Activated T-cell treated with anti-CD3 and anti-CD28 coated beads for 1 hour (primary cell): ENCODE measurements at places on chromosomes 6 and 20.

DNA sequence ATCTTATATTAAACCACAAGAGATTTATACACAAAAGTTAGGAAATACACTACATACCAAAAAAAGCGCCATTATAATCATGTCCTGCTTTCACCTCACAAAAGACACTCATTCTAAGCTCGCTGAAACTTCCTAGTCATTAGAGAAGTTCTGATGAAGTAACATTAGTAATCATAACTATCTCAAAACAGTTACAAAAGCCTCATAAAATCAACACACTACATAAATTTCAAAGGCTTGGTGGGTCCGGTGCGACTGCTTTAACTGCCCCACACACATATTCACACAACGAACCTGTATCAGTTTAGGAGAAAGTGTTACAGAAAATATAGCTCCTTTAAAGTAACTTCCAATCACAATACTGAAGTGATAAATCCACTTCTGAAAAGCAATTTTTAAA is 1.9 kb downstream of the PHIP start:
- DNase-seq = no peak

- no peak for DNase-seq
These were observed 174.9 kb upstream of the C6orf118 start for GRCh38 chr6:165484178-165484889.

DNA sequence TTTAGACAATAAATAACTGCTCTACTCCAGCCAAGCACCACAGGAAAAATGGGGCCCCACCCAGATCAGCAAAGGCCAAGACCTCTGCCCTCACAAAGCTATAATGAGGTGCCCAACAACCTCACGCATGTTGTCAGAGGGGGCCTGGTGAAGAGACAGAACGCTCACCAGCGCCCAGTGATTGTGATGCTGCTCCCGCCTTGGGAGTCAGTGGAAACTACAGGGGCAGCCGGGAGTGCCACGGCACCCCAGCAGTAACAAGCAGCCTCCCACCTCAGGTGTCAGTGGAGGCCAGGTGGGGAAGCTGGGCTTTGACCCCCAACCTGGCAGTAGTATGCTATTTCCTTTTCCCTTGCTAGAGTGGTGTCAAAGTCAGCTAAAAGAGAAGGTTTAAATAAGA is 47.4 kb downstream of the TCP11 start:
- no peak for DNase-seq

DNA sequence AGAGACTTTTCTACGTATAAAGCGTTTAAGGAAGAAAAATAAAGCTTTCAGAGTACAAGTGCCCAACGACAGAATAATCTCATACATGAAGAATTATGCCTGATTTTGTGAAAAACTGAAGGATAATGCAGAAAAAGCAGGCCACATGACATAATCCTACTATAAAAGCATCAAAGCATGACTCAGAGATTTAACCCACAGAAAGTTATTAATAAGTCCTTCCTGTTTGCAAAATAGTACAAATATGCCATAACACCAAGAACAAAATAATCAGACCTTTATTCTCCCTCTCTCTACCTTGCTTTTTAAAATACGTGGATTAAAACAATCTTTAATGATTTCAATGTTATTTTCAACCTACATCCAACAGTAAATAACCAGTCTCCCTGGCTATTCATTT is 118.6 kb upstream of the BCLAF1 start:
- no peak for DNase-seq

DNA sequence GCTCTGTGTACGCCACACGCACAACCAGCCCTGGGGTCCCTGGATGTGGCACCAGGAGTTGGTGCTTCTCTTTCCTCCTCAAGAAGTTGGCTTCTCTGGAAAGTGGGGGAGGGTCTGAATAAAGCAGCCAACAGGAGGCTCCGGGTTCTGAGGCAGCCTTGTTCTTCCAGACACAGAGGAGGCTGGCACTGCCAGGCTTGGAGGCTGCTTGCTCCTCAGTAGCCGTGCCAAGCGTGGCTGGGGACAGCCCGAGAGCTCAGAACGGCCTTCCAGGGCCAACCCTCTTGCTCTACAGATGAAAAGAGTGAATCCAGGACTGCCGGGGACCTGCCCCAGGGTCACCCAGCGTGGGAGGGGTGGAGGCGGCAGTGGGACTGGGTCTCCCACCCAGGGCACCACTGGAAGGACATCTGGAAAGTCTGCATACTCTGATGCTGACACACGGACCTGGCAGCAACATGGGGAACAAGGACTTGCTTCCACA is 70.4 kb downstream of the SLC22A23 start:
- no peak for DNase-seq

DNA sequence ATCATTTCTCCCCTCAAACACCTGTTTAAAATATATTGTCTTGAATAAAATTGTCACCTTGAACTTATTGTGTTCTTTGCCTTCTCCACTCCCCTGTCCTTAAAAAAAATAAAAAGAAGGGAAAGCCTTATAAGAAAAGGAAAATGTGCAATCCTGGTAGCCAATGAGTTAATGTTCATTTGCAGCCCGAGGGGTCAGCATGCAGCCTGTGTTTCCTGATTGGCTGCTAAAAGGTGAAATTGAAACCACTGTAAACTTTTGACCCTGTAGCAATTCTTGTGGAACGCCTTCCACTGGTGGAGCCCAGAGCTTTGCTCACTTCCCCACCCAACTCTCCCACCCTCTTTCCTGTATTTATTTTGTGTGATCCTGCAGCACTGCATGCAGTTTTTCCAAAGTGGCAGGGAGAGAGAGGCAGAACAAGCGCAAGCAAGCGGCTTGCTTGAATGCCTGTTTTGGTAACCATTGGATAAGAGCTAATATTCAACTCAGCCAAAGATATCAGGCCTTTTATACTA is 74.9 kb downstream of the NCOA3 start:
- no peak for DNase-seq

DNA sequence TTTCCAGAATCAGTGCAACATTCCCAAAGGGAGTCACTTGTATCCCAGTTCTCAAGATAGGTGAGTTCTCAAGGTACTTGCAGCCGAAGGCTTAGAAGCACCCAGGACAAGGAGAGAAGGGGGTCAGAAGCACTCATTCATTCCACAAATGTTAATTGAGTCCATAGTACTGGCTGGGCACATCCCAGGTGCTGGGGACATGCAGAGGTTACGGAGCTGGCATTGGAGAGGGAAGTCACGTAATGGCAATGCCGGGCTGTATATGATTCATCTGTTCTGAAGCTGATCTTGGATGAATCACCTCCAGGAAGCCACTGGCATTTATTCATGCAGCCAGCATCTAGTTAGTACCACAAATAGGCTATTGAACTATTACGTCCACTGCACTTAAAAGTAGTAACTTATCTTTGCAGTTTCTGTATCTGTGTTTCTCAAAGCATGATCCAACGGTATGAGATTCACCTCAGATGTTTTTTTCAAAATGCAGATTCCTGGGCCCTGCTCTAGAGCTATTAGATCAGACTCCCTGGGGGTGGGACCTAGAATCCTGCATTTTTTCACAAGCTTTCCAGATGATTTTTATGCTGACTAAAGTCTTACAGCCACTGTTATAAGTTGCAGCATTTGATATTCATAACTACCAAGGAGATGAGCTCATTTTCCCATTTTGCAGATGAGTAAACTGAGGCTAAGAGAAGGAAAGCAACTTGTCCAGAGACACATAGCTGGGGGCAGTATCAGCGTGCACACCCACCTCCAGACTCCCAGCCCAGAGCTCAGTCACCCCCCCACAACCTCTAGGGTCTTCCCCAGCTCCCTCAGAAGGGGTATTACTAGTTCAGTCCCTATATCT is 44.1 kb upstream of the ID1 start:
- DNase-seq = no peak

- DNase-seq = no peak
These were observed 41.9 kb upstream of the MOXD1 start for GRCh38 chr6:132443206-132443605.

DNA sequence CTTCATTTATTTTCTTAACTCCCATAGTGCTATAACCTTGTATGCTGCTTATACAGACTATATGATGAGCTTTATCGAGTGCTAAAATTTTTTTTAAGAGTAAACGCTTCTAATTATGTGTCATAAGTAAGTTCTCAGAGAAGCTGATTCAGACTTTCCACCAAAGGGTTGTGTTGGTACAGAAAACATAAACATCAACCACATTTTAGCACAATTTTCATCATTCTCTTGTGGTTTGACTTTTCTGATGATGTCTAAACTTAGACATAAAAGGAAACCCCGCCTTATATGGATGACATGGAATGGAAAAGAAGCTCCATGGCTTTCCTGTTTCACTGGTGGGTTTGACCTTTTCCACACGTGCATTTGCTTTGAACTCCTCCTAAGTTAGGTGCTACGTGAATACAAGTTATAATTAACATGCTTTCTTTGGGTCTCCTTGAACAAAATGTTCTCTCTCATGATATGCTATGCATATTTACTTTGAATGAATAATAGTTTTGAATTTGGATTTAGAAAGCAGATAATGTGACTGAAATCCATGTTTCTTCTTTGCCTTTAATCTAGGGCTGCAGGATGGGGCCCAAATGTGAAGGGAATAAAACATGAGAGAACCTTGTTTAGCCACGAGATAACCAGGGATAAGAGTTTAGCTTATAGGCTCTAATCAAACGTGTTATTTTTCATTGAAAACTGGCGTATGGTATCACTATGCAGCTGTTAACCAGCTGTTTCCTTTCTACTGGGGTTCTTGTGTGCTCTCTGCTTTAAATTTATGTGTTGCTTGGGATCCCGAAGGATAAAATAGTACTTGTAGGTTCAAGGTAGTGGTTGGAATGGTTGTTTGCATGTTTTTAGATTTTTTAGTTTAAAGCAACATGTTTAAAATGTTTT is 127.1 kb upstream of the AHI1 start:
- DNase-seq = no peak

DNA sequence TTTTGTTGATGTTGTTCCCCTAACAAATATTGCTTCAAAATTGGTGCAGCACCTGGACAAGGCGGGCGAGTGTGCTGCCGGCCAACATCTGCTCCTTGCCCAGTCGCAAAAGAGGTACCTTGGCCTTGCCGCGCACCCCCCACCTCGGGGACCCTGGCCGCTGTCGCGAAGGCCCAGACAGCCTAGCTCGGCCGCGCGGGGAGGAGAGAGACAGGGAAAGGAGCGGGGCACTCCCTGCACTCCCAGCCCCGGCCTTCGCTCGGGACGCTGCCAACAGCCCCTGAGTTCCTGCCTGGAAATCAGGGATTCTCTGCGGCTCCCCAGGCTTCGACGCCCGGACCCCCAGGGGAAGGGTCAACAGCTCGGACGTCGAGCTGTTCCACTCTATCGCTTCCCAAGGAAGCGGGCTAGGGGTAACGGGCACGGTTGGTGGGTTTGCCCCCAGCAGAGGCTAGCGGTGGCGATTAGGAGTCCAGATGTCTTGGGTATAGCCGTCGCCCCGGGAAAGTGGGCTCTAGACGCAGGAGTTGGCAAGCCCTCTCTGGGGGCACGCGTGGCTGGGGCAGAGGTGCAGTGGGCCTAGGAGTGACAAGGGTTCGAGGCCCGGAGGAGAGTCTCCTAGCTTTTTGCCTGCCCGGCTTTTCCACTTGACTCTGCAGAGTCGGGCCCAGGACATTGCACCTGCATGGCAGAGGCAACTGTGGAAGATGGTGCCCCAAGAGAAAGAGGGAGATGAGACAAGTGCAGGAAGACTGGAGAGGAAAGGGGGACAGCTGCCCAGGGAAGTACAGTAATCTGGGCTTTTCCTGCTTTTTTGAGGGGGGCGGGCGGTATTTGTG is 8.2 kb downstream of the POU3F2 start:
- DNase-seq = no peak

- DNase-seq = no peak
These were observed 75.2 kb downstream of the PRL start for GRCh38 chr6:22221630-22222029.

DNA sequence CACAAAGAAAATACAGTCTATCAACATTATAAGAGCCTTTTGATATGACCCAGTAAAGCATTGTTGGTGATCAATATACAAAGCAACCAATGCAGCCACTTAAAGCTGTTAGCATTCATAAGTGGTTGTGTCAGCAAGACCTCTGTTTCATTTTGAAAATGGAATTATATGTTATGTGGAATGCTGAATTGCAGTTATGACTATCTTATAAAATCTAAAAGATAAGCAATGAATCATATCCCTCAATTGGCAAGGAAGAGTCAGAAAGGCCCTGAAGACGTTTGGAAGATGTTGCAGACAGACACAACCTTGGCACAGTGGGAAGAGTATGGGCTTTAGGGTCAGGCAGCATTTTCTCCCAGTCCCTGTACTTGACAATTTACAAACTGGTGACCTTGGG is 93.8 kb upstream of the RNF217 start:
- no peak for DNase-seq

GRCh38 chr6:74598462-74599393 is 607.1 kb downstream of the COL12A1 start:
- no peak for DNase-seq

GRCh38 chr6:7332090-7332745 is 19.2 kb upstream of the SSR1 start:
- DNase-seq = no peak

GRCh38 chr6:24763578-24763977 is 11.2 kb upstream of the GMNN start:
- no peak for DNase-seq

- no peak for DNase-seq
These were observed 270.4 kb upstream of the PLCB4 start for GRCh38 chr20:8798505-8798904.
